Mesenteric fat pad (tissue), 1 donor: ENCODE measurements at places on chromosomes 11 and 22.

GRCh38 chr11:47538741-47539565, 14.0 kb downstream of the CELF1 start:
- peak; percentile 65 for DNase-seq

DNA sequence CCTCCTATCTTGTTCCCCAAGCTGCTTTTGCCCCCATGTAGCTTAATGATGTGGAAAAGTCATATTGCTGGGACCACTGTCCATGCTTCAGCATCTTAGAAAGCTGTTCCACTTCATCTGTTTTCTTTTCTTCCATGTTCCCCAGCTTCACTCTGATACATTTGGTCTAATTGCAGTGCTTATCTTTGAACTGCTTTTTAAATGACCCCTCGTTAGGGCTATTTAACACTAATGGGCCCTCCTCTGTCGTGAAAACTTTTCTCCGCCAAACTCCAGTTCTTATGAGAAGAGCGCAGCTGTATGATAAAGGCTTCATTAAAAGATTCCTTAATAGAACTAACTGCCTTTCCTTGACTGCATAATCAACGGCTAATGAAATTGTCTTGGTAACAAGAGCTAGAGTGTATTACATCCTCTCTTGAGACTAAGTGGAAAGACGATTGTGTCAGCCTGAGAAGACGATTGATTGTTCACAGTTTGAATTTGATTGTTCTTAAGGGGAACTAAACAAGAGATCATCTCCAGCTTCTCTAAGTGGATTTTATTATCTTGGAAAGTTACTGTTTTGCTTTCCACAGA, 165.0 kb upstream of the MTNR1B start:
- no peak for DNase-seq

GRCh38 chr11:2701230-2701629, 1.4 kb upstream of the KCNQ1OT1 start:
- peak; percentile 77 for DNase-seq

GRCh38 chr11:58525037-58525614, 17.2 kb upstream of the OR5B21 start:
- no peak for DNase-seq

- no peak for DNase-seq
Measured at GRCh38 chr11:64245401-64245796, 1.3 kb downstream of the PPP1R14B start.

- DNase-seq = no peak
Measured at GRCh38 chr22:39617970-39618757, 47.6 kb downstream of the CACNA1I start.

GRCh38 chr11:9799886-9800285, 136.0 kb downstream of the SWAP70 start:
- no peak for DNase-seq

DNA sequence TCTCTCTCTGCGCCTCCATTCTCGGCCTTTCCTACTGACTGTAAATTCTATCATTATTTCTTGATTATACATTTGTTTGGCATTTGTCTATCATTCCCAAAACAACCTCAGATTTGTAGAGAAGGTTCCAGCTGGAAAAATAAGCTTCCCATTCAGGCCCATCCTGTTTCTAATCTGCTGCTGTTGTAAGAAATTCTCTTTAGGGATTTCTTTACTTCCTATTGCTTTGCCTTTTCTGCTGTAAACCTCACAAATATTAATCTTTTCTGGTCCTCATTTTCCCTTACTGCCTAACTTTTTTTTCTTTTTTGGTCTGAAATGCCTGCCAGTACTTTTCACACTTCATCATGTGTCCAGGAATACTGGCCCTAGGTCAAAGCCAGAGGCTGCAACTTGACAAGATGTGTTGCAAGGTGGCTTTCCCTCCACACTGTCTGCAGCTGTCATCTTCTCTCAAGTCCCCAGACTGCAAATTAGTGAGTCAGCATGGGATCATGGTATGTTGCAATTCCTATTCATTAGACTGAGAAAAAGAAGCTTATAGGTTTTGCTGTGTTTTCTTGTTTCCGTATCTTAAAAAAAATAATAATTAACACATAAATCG, 858.7 kb upstream of the CHORDC1 start:
- no peak for DNase-seq

- DNase-seq = no peak
Measured at GRCh38 chr11:67053896-67054329, 2.7 kb upstream of the RHOD start.

GRCh38 chr11:27088353-27088752, 47.7 kb downstream of the BBOX1 start:
- no peak for DNase-seq

GRCh38 chr11:44051171-44051570, 3.4 kb downstream of the ACCSL start:
- DNase-seq = no peak

DNA sequence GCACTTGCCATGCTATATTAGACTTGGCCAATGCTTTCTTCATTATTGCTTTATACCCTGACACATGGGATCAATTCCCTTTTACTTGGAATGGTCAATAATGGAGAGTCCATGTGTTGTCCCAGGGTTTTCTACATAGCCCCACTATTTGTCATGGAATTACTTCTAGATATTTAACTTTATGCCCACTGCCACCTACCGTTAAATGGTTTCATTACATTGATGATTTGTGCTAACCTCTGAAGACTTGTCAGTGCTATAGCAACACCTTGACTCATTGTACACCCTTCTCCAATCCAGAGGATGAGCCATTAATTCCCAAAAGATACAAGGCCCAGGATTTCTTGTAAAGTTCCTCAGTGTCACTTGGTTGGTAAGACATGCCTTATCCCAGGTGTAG, 31.4 kb upstream of the SLC22A25 start:
- no peak for DNase-seq

DNA sequence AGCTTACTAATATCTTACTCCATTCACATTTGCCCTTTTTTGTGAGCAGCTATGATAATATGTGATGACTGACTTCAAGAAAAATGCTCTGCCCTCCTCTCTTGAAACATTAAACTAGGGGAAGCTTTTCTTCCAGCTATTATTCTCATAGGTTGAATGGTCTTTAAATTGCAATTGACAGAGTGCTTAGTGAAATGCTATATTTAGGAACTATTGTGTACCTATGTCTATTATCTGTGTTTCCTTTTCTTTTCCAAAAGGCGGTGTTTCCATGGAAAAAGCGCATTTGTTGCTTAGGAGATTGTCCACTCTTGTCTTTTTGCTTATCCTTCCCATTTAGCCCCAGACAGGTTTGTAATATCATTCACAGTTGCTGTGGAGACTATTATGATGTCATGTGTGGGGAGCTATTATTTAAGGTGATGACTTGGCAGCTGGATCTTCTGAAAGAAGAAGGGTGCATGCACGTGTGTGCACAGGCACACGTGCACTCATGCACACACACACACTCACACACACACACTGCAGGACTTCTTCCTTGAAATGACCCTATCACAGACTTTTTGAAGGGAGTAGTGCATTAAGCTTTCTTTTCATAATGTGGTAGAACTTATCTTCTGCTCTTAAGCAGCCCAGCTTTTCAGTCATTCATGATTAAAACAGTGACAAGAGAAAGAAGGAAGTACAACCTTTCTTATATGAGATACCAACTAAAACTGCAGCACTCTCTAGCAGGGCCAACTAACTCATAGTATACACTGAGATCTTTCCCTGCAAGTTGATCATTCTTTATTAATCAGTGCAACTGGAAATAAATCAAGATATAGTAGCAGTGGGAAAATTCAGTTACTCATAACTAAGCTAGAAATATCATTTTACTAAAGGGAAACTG, 340.8 kb upstream of the MTNR1B start:
- no peak for DNase-seq

DNA sequence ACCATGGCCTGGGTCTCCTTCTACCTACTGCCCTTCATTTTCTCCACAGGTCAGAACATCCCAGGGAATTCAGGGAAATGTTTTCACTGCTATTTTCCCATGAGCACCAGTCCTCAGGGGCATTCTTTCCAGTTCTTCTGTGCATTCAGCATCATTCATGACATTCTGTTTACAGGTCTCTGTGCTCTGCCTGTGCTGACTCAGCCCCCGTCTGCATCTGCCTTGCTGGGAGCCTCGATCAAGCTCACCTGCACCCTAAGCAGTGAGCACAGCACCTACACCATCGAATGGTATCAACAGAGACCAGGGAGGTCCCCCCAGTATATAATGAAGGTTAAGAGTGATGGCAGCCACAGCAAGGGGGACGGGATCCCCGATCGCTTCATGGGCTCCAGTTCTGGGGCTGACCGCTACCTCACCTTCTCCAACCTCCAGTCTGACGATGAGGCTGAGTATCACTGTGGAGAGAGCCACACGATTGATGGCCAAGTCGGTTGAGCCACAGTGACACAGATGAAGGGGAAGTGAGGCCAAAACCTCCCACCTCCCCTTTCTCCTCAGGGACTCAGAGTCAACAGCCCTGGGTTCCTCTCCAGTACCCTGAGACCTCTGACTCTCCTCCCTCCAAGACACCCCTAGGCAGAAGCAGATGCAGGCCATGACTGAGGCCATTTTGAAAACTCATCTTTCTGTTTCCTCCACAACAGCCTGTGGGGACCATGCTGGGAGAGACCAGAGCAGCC, 15.9 kb upstream of the IGLL5 start:
- peak; percentile 39 for DNase-seq

- DNase-seq = no peak
Measured at GRCh38 chr22:48072777-48073176, 1310.3 kb downstream of the TBC1D22A start.

DNA sequence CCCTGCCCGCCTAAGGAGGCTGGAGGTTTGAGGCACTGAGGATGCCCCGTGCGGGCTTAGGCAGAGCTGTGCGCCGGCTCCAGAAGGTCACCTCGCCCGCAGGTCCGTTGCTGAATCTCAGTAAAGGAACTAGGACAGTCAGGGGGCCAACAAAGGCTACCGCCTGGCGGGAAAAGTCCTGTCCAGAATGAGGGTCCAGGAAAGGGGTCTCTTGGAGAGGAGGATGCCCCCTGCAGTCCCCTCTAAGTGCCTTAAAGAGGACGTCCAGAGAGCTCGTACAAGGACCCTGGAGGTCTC, 548 bp downstream of the PVALB start:
- no peak for DNase-seq

- no peak for DNase-seq
Measured at GRCh38 chr11:34987617-34988016, 71.2 kb downstream of the PDHX start.

- DNase-seq = no peak
Measured at GRCh38 chr22:28480000-28480715, 199.5 kb downstream of the TTC28 start.

GRCh38 chr11:45248501-45249011, 37.6 kb downstream of the SYT13 start:
- DNase-seq = peak; percentile 51

GRCh38 chr22:39292561-39293074, 26.8 kb downstream of the RPL3 start:
- DNase-seq = peak; percentile 96

GRCh38 chr11:8098361-8098760, 17.4 kb downstream of the TUB start:
- peak; percentile 16 for DNase-seq

GRCh38 chr11:31045335-31045734, 324.2 kb downstream of the DCDC1 start:
- DNase-seq = no peak

DNA sequence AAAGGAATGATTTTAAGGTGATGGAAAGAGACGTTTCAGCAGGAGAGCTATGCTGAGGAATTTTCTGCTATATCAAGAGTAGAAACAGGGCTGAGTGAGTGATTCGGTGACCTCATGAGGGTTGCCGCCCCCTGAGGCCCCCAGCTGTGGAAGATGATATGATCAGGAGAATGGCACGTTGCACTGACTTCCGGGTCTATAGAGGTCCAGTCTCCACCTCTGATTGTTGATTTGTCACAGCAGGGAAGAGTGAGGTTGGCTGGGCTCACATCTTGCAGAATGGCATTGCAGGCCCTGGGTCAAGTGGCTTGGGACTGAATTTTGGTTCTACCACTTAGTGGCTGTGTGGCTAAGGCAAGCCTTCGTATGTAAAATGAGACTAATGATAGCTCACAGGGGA, 205.1 kb downstream of the SNX19 start:
- no peak for DNase-seq

DNA sequence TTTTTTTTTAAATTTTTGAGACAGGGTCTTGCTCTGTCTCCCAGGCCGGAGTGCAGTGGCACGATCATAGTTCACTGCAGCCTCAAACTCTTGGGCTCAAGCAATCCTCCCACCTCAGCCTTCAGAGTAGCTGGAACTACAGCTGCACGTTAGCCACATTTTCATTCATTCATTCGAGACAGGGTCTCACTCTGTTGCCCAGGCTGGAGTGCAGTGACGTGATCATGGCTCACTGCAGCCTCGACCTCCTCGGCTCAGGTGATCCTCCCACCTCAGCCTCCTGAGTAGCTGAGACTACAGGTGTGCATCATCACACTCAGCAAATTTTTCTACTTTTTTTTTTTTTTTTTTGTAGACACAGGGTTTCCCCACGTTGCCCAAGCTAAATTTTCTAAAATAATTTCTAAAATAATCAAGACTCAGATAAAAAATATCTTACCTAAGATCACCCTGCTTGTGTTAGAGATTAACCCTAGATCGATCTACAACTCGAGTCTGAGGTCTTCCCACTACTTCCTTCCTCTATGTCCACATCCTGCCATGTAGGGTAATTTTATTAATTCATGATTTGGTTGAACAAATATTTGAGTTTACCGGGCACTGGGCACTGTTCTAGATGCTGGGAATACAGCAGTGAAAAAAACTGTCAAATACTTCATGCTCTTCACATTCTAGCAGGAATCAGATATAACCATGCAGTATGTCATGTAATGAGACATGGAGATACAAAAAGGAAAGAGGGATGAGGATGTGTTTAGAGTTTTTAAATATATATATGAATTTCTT, 15.1 kb downstream of the EIF4G2 start:
- no peak for DNase-seq

DNA sequence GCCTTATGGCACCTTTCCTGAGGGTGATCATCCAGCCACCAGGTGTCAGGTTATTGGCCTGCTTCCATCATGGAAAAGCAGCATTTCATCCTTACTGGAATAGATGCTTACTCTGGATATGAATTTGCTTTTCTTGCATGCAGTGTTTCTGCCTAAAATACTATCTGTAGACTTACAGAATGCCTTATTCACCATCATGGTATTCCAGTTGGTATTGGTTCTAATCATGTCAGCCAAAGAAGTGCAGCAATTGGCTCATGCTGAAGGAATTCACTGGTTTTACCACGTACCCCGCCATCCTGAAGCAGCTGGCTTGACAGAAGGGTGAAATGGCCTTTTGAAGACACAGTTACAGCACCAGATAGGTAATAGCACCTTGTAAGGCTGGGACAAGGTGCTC, 194.2 kb downstream of the AASDHPPT start:
- DNase-seq = no peak

DNA sequence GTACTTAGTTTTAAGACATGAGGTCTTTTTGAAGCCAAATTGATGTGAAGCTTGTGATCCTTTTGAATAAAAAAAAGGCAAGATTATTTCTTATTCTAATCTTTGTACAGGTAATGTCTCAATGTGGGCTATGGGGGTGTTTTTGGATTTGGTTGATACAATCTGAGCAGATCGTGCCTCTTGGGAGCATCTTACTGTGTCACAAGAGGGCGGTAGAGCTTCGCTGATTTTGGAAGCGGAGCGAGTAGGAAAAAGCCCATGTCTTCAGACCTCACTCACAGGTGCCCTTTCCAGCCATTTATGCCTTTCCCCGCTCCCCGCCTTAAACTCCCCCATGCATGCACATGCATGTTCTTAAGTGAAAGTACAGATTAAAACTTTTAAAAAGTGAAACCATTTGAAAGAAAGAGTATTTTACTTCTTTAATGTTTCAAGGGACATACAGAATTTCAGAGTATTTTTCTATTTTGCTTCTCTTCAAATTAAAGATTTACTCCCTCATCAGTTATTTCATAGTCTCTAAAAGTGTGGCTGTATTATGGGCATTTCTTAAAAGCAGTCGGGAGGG, 18.8 kb downstream of the DDX25 start:
- DNase-seq = no peak

- no peak for DNase-seq
Measured at GRCh38 chr22:19710769-19711106, 3.6 kb upstream of the SEPTIN5 start.
